ENCODE measurements at places on chromosomes 5 and 9.

DNA sequence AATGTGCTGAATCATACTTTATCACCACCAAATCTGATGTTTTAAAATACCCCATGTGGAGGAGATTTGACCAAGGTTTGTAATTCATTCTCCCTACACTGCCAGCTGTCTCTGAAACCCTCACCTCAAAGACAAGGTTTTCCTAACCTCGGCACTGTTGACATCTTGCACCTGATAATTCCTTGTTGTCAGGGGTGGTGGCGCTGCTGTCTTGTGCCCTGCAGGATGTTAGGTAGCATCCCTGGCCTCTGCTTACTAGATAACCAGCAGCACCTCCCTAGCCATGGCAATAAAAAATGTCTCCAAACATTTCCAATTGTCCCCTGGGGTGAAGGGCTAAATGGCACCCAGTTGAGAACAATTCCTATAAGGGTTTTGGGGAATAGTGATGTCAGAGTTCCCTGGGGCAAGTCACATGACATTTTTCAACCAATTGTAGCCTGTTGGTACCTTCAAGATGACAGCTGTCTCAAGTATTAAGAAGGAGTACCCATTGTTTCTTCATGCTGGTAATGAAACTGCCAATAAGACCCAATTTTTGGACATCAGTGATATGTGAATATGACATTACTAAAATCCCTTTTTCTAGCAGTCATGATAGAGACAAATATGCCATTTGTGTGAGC is 160.6 kb upstream of the PLCXD3 start:
- no peak for ATAC-seq

DNA sequence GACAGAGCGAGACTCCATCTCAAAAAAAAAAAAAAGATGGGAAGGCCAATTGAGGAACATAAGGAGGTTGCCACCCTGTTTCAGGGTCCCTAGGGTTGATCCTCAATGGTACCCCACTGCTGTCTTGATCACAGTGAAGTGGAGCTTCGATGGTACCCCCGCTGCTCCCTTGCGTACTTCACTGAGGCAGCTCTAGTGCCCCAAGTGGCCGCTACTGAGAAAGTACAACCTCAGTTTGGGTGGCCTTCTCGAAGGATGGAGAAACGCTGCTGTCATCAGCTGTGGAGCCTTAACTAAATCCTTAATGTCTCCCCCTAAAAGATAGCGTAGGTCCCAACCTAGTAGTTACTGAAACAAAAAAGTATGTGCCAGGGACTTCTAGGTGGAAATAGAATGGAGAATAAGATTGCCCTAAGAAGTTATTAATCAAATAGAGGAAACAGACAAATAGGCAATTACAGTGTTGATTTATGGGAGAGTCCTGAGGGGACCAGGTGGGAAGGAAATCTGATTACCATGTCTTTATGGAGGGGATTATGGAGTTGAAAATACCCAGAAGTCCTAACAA is 6.3 kb downstream of the TESK1 start:
- peak; percentile 85 for ATAC-seq

DNA sequence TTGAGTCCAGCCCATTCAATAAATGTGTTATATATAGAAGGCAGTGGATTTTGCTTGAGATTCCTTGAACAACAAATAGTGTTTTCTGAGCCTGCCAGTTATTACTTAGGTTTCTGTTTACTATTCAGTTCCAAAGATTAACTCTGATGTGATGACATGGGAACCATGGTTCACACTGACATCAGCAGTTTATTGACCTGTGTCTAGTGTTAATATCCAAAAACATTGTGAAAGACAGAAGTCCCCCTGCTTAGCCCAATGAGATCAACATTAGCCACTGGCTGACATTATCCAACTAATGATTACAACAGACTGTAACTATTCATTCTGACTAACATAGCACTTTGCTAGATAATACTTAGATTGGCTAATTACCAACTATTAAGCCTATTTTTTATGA is 14.9 kb downstream of the APBA1 start:
- no peak for ATAC-seq

GRCh38 chr9:134505032-134505431 is 136.6 kb upstream of the COL5A1 start:
- ATAC-seq = no peak

DNA sequence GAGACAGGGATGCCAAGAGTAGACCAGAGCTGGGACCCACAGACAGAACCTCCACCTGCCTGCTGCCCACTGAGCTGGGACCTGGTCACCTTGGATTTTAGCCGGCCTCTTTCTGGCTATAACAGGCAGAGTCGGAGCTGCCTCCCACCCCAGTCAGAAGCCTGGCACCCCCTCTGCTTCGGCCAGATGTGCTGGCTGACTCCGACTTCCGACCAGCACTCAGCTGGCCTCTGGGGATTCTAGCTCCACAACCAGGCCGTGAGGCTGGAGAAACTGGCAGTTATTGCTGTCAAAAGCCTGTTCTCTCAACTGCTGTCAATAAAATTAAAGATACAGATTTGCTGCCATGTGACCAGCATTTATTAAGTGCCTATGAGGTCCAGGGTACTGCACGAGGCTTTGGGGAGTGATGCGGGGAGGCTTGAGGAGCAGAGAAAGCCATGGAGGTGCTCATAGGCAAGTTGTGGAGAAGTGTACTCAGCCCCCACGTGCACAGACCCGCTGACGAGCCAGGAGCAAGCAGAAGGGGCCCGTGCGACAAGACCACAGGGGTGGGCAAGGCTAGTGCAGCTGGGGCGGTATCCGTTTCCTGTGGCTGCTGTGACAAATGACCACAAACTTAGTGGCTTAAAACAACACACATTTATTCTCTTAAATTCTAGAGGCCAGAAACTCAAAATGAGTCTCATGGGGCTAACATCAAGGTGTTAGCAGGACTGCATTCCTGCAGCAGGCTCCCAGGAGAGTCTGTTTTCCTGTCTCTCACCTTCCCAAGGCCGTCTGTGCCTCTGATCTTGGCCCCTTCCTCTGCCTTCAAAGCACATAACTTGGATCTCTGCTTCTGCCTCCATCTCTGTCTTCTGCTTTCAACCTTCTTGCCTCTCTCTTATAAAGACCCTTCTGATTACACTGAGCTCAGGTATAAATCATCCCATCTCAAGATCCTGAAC is 13.1 kb downstream of the GFI1B start:
- no peak for ATAC-seq

DNA sequence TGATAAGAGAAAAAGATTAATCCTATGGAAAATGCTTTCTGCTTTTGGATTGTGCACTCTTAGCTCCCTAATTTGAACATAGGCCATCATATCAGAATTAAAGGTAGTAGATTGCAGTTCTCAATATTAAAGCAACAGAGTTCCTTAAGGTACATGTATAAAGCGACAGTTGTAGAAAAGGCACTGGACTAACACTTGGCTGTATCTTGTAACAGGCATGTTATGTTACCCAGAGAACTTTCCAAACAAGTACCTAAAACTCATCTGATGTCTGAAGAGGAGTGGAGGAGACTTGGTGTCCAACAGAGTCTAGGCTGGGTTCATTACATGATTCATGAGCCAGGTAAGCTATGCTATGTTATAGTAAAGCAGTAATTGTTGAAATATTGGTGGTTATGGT is 3.3 kb upstream of the SECISBP2 start:
- no peak for ATAC-seq

- ATAC-seq = no peak
Measured at GRCh38 chr5:4700871-4701270, 439.3 kb upstream of the ADAMTS16 start.

DNA sequence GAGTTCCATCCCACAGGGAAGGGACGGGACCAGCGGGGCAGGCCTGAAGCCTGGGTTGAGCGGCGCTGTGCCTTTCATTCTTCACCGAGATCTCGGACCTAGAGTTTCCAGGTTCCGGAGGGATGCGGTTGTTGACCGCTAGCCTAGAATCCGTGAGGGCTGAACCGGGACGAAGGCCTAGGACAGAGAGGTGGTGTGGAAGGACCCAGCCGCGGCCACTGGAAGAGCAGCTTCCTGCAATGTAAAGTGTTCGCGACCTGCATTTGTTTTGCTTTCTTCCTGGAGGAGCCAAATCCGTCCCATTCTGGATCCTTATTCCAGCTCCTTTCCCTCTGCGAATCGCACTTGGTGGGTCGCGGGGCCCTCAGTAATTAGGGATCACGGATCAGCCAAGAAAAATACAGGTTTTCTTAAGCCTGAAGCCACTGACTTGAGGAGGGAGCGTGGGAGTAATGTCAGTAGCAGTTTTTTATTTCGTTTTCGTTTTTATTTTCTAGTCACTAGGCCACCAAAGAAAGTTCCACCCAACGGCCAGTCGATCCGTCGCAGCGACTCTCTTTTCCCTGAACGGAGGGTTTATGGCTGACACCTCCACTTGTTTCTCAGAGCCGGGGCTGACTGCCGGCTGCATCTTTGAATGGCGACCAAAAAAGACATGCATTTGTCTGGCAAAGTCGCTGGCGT is 48.6 kb downstream of the ANXA2R start:
- peak; percentile 25 for ATAC-seq

DNA sequence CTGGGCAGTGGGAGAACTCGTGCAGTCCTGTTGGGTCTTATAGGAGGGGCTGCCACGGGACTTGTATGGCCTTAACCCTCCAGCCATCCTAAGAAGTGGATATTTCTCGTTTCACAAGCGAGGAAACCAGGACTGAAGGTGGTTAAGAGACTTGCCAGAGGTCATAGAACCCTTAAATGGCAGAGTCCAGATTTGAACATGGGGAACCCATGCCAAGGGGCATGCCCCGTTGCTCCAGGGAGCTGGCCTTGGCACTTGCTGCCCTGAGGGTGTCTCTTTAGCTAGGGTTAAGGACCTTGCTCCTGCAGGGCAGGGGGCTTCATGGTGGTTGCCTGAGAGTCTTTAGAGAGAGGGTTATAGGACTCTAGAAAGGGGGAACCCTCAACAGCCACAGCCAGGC is 63.4 kb downstream of the DAB2IP start:
- ATAC-seq = no peak

DNA sequence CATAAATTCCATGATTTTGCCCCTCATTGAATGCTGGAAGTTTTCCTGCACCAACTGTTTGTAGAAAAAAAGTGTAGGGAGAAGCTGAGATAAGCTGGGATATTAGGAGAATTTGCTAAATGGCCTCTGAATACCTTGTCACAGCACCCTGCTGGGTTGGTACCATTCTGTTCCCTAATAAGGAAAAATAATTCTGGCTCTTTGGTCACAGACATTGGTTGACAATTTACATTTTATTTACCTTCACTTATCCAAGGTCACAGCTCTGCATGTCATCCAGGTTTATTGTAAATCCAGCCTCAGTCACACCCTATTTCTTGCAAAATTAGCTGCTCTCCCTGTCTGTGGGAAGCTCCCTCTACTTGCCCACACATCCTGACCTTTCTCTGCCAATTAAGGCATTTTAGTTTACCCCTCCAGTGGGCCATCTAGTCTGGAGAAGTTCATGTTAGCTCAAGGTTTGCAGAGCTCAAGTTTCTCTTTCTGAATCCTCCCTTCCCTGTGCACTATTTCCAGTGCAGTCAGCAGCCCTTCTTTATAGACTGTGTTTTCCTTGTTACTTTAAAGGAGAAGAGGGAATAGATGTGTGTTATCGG is 115.4 kb upstream of the NTRK2 start:
- no peak for ATAC-seq

- no peak for ATAC-seq
Measured at GRCh38 chr9:76085596-76085995, 195.1 kb downstream of the PCSK5 start.

DNA sequence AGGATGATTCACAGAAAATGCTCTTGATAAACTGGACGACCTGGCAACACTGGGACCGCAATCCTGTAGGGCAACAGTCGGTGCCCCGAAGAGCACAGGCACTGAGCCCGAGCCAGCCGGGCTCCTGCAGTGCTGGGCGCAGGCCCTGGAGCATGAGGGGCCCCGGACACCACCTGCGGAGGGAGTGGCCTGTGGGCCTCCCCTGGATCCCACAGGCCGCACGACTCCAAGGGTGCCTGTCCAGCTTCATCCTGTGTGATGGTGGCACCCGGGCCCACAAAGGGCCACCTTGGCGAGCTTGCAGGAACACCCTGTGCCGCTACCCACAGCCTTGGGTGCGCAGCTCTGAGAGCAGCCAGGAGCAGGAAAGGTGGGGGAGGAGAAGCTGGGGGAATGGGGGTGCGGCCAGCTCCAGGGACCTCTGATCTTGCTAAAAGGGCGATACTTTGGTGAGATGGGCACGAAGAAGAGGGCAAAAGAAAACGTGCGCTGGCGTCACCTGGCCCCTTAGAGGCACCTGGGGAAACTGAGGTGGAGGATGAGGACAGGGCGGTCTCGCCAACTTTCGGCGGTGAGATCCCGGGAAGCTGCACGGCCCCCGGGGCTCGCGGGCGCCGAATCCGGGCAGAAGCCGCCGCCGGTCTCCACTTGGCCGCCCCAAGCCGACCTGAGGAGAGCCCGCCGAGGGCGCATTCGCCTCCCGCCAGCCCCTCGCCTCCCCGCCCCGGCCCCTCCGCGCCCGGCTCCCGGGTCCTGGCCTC is 722 bp downstream of the TBC1D9B start:
- ATAC-seq = peak; percentile 29

GRCh38 chr5:27502236-27502635 is 463.9 kb upstream of the CDH9 start:
- no peak for ATAC-seq

GRCh38 chr9:78030296-78030552 is 1.4 kb downstream of the GNAQ start:
- ATAC-seq = peak; percentile 37

DNA sequence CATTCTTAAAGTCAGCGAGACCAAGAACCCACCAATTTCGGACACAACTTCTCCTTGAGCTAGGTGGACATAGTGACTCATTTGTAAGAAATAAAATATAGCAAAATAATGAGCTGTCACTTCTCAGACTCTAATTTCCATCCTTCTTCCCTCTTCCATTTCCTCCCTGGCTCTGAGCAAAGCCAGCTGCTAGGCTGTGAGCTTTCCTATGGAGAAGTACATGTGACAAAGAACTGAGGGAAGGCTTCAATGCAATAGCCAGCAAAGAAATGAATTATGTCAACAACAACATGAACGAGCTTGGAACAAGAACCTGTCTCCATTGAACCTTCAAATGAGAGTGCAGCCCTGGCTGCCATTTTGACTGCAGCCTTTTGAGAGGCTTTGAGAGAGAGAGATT is 25.9 kb upstream of the SELENOP start:
- no peak for ATAC-seq

DNA sequence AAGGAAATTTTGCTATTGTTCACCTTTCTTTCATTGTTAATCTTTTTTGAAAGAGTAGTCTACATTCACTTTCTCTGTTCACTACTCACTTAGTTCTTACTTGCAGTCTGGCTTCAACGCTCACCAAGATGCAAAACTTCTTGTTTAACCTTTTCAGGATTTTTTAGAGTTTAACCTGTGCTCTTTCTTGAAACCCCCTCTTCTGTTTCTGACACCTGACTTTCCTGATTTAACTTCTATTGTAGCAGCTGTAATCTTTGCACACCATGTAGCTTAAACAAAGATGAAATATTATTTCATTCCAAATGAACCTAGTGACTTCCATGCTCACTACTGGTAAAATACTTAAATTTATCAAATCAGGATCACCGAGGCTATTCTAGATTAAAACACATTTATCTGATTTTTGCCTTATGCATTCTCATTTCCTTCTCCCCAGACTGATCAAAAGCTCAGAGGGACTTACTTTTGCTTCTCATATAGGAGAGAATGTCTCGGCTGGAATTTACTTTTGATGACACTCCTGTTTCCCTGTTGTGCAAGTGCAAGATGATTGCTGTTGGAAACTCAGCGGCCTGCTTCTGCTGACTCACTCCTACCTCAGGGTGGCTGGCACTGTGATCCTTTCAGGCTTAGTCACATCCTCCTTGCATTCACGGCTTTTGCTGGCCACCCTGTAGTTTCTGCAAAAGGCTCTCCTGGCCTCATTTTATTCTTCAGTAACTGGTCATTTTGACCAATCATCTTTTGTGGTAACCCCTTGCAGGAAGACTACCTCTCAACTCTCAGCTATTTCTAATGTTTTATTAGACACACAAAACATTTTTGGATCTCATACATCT is 109.3 kb upstream of the IFNE start:
- peak; percentile 100 for ATAC-seq
